ENCODE measurements at places on chromosomes 2 and 18.

- peak; percentile 65 for DNase-seq
Measured at GRCh38 chr18:79395761-79396404, at the start of gene NFATC1. Gene NFATC1 (plus strand): TSS chr18:79395930. CDS start chr18:79396225, 295 bp downstream.

GRCh38 chr2:102256276-102256675, 55.1 kb upstream of the IL1RL1 start:
- DNase-seq = no peak

- DNase-seq = no peak
Measured at GRCh38 chr2:120647487-120647886, 88.2 kb upstream of the GLI2 start.

GRCh38 chr18:58078889-58079573, 35.0 kb downstream of the NEDD4L start:
- no peak for DNase-seq

DNA sequence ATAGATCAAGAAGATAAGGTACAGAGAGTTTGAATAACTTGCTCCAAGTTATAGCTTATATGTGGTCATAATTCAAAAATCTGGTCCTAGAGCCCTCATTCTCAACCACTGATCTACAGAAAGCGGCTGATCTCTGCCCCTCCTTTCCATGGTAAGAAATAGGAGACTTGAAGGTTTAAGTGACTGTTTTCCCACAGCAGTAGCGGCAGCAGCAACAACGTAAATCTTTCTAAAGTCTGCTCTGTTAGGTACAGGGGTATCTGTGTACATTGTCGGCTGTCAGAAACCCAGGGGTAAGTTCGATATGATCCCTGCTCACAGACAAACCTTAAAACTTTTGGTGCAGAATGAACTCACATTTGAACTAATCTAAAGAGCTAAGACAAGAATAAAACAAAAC, 105.4 kb downstream of the EPHA4 start:
- no peak for DNase-seq

GRCh38 chr2:114238910-114239559, 203.4 kb upstream of the DPP10 start:
- DNase-seq = no peak

DNA sequence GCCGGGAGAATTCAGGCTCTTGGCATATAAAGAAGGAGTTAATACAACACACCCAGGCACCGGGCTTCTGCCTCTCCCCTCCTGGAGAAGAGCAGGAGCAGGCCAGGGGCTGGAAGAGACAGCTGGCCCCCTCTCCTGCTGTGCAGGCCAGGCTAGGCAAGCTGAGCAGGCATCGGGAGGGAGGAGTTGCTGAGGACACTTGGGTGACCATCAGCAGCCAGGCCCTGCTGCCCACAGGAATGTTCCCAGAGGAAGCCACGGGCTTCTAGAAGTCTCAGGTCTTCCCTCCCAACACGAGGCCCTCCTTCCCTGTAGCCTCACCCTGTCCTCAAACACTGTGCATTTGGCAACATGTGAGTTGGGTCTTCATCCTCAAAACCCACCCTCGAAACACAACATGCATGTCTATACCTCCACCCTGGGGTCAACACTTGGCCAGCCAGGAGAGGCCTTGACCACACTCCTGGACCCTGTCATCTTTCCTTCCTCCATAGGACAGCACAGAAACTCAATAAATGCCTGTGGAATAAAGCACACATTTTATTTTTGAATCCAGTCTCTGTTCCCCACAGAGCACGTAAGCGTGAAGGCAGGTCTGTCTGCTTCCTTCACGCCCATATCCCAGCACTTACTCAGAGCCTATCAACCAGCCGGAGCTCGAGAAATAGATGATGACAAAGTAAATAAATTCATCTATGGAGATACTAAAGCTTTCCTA, 433.8 kb upstream of the ID2 start:
- DNase-seq = no peak

- DNase-seq = no peak
Measured at GRCh38 chr2:142983174-142983573, 105.7 kb downstream of the KYNU start.

GRCh38 chr2:109670556-109671411, 56.6 kb downstream of the SOWAHC start:
- DNase-seq = no peak

- DNase-seq = no peak
Measured at GRCh38 chr18:55500316-55501086, 87.5 kb downstream of the TCF4 start.

GRCh38 chr2:101980368-101980767, 11.4 kb upstream of the IL1R2 start:
- no peak for DNase-seq

DNA sequence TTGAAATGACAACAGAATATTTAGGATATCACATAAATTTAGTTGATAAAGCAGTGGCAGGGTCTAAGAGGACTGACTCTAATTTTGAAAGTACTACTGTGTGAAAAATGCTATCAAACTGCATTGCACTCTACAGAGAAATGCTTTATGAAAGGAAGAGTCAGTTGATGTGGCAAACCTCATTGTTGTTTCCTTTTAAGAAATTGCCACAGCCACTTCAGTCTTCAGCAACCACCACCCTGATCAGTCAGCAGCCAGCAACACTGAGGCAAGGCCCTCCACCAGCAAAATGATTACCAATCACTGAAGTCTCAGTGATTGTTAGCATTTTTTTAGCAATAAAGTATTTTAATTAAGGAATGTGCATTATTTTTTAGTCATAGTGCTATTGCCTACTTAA, 488.7 kb upstream of the SLC39A10 start:
- no peak for DNase-seq

DNA sequence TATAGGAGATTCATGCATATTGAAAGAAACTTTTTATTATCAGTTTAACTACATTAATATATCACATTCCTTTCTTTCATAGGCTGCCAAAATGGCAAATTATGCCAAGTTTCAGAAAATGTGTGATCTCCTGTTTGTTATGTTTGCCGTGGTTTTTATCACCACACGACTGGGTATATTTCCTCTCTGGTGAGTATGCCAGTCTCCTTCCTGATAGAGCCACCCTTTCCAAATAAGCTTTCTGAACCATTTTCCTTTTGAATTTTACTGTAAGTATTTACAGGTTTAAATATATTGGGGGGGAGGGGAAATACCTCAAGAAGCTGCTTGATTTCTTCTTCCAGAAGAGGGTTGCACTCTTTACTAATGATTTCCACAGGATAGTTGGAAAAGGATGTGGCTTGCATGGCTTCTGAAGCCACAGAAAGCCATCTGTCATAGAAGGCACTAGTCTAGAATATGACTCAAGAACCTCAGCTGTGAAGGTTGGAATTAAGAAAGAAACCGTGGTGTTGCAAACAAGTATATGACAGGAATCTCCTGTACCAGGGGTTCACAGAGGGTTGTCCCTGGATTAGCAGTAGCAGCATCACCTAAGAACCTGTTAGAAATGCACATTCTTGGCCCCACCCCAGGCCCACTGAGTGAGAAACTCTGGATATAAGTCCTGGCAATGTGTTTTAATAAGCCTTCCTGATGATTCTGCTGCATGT, 84.5 kb upstream of the NOSTRIN start:
- no peak for DNase-seq

DNA sequence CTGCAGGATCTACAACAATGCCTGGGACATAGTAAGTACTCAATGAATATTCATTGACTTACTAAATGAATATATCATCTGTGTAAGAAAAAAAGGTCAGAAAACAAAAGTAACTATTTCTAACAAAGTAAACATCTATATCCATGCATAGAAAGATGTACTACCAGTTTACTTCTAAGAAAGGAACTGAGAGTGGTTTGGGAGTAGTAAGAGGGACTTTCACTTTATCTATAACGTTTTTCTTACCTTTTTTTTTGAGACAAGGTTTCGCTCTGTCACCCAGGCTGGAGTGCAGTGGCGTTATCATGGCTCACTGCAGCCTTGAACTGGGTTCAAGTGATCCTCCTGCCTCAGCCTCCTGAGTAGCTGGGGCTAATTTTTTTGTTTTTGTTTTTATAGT, 25.7 kb downstream of the DHX57 start:
- no peak for DNase-seq

DNA sequence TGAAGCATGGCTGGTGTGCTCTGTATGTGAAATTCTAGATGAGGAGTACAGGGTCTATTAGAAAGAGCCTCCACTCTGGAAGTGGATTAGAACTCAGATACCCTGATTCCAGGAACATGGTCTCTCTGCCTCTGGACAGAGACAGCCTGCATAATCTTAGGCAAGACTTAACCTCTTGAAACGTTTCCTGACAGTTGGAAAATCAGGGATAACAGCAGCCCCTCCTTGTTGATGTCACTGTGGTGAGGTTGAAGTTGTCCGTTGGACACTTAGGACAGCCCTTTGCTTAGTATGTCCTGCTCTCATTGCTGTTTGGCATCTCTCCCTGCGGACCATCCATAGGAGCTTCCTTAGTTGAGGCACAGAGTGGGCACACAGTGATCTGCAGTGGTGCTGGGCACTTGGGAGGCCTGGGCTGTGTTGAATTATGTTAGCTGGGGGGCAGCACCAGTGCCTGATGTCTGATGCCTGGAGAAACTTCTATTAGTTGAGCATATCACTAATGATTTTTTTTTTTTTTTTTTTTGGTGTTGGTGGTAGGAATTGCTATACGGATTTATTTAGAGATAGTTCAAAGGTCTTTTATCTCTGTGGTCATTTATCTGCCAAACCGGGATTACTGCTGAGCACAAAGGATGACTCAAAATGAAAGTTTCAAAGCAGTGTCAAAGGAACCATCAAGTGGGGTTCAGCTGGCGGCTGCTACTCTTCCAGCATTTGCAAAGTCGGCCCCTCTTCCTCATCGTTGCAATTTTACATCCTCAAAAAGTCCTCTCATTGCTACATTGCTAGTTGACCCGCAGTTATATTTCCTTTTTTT, 28.8 kb downstream of the SETBP1 start:
- DNase-seq = no peak

GRCh38 chr2:98569197-98569793, 39.0 kb downstream of the COA5 start:
- peak; percentile 36 for DNase-seq

DNA sequence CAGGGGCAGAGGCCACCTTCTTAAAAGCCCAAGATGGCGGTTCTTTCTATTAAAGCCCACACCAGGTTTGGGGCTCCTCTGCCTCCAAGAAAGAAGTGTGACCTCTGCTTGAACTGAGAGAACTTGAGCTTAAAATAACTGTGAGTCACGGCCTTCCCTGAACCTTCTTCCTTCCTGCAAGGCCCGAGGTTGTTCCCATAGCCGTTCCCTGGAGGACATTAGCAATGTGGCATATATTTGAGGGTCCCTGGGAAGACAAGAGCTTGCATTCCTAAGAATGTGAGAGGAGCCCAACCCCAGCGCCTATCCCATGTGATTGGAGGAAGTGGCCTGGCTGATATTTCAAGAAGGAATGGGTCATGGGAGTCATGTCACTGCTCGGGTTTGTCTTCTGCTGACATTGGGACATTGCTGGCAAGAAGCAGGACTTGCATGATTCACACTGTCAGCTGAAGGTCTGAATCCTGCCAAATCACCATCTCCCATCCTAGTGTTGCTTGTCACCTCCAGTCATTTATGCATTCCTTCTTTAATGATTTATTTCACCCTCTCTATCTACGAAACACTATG, 168.1 kb downstream of the TRIB2 start:
- no peak for DNase-seq

GRCh38 chr2:64203858-64204632, 59.8 kb upstream of the PELI1 start:
- no peak for DNase-seq

GRCh38 chr2:241894681-241895426, 25.3 kb downstream of the RTP5 start:
- DNase-seq = no peak

DNA sequence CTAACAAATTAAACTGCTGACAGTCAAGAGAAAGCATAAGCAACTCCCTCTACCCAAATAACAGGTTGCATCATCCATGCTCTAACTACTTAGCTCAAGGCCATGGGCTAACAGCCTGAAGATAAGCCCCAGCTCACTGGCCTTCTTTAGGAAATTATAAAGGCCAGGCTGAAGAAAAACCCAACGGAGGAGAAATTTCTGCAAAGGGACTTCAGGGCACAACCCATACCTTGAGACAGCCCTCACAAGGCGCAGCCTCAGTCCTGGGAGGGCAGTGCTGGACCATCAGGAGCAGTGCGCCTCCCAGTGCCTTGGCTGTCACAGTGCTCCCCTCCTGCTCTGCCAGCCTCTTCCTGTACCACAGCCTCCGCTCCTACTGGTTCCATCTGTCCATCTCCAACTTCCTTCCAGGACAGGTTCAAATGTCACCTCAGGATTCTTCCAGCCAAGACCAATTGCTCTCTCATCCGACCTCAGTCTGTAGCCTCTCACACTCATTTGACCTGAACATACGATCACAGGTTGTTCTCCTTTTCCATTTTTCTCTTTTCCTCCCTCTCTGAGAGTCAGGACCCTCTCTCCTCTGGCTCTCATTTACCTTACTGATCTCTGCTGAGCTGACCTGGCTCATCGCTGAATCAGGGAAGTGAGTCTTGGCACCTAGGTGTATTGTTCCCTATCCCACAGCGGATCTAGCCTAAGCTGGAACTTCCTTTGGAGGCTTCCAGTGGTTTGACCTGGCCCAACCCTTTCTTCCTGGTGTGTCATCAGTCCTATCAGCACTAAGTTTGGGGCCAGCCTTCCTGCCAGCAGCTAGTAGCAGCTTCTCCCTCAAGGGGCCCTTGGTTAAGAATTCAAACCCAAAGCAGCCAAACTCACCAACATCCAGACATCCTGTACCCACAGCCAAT, 1.9 kb downstream of the MCFD2 start:
- DNase-seq = no peak

DNA sequence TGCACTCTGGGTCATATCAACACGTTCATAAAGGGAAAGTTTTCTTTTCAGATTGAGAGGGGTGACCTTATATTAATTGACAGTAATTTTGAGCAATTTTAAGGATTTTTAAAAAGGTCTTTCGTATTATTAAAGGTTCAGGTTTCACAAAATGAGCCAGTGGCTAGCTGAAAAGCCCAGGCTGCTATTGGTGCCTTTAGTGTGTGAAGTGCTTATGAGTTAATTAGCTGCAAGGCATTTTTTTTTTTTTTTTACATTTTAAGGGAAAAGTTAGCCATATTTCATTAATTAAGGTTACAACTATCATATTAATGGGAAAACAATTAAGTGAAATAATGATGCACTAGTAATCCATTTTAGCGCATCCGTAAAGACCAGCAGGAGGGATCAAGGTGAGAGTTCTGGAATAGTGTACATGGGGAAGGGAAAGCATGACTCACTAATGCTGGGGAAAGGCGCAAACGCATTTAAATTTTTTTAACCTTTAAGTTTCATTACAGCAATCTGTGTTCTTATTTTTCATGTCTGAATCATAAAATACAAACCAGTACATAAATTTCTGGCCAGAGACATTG, 200.0 kb downstream of the ZNF407 start:
- no peak for DNase-seq

Measured in activated gamma-delta T cell (primary cell).